Smooth muscle cell of the pulmonary artery (primary cell): ENCODE measurements at places on chromosomes 13 and 19. TPM values are rescaled to one million over a fixed set of nuclear protein-coding genes. Genes with fewer than 3 reads are reported as not detected.

Gene PIP5K1C
- 55.1 and 85.5 TPM in 2 replicates for total RNA-seq

Gene PRODH2
- total RNA-seq, result not detected in 2 replicates

Gene HTR2A
- total RNA-seq, result 2.5 and 6.6 TPM in 2 replicates

Gene SIAH3
- total RNA-seq, result not detected in 2 replicates

Gene ETV2
- 0.13 TPM in 1 of 2 replicates, not detected in the other for total RNA-seq

Gene ZNF665
- 3.3 and 5.7 TPM in 2 replicates for total RNA-seq

Gene DPF1
- total RNA-seq, result 1.0 and 1.6 TPM in 2 replicates

Gene DUS3L
- total RNA-seq, result 16.9 and 28.1 TPM in 2 replicates

Gene ZSCAN1
- total RNA-seq, result 0.46 TPM in 1 of 2 replicates, not detected in the other

Gene CKAP2
- 9.4 and 19.4 TPM in 2 replicates for total RNA-seq

Gene CLDN10
- 0.59 and 3.4 TPM in 2 replicates for total RNA-seq

Gene ZNF302
- 15.8 and 16.2 TPM in 2 replicates for total RNA-seq

Gene MBD3L2
- not detected in 2 replicates for total RNA-seq

Gene ZNF728
- 0.13 and 0.30 TPM in 2 replicates for total RNA-seq

Gene WTIP
- total RNA-seq, result 53.9 and 58.2 TPM in 2 replicates

Gene MYBPC2
- total RNA-seq, result not detected in 2 replicates

Gene LPAR2
- 1.1 and 1.7 TPM in 2 replicates for total RNA-seq

Gene ZNF227
- total RNA-seq, result 18.6 and 19.0 TPM in 2 replicates
